ENCODE measurements at places on chromosomes 13 and 19.

- DNase-seq = no peak
Observed at GRCh38 chr13:34700155-34700554, 241.9 kb upstream of the NBEA start.

- DNase-seq = no peak
Observed at GRCh38 chr19:42114412-42114811, 17.8 kb downstream of the POU2F2 start.

DNA sequence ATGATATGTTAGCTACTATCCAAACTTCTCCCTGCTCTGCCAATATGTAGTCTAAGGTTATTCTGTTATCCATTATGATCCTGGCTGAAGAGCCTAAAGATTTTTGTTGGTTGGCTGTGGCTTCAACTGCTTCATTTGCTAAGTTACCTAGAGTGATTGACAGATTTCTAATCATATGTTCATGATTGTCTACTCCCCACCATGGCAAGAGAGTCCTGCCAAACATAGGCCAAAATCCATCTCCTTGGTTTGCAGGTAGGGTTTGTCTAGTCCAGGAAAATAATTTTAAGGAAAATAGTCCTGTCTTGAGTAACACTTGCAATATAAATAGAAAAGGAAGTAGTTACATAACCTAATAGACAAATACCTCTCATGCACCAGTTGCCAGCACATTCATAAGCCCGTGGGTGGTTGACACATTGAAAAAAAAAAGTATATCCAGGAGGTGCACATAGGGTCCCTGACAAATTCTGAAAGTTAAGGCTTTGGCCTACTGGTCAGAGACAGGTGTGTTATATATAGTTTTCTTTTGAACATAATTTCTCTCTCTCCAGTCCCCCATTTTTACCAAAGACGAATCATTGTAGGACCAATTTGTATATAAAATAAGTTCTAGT, 5.4 kb upstream of the CBY2 start:
- DNase-seq = no peak

GRCh38 chr13:36530050-36530789, 97.9 kb downstream of the CCNA1 start:
- DNase-seq = no peak

- DNase-seq = no peak
Observed at GRCh38 chr13:97004886-97005285, 10.6 kb upstream of the OXGR1 start.

DNA sequence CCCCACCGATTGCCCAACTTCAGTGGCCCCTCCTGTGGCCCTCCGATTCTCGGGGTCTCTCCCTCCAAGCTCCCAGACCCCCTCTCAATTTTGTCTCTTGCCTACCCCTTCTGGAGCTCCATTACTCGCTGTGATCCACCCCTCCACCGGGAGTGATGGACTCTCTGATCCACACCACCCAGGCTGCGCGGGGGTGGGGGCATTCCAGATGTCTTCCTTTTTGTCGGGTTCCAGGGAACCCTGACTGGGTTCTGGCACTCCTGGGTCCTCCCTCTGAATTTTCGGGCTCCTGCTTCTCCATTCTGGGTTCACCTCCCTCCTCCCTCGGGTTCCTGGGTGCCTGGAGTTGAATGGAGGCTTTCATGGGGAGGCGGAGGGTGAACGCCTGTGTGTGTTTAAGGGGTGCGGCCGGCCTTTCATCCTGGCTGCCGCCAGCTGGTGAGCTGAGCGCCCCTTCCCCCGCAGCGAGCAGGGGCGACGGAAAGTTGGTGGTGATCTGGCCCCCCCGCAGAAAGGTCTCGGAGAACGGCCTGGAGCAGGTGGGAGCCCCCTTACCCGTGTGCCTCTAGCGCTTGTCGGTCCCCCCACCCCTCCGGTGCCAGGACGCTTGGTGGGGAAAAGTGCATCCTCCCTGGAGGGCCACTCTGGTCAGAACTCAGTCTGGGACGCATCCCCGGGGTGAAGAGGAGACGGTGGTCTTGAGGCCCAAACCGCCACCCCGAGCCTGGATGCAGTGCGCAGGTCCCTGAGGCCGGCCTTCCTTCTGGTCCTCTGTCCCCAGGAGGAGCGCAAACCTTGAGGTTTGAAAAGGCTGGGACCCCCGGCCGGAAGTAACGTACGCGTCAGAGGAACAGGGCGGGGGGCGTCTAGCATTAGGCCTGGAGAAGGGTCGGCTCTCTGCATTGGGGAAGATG, 1.6 kb downstream of the MISP3 start:
- DNase-seq = peak; percentile 33

DNA sequence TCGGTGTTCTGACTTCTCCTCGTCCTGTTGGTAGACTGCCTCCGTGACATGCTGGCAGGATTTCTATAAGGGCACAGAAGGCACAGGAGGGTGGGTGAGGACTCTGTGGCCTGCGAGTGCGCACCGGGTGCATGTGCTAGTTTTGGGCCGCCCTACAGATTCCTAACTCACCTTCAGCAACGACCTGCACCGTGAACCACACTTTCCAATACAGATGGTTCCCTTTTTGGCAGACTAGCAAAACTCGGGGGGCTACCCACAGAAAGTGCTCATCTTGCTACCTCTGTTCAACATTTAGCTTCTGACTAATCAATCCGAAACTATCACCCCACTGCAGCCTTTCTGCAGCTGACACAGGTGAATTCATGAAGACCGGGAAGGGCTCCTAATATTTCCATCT, 14.1 kb upstream of the AMER2 start:
- no peak for DNase-seq

- DNase-seq = no peak
Observed at GRCh38 chr13:41905600-41906254, 55.2 kb downstream of the VWA8 start.

DNA sequence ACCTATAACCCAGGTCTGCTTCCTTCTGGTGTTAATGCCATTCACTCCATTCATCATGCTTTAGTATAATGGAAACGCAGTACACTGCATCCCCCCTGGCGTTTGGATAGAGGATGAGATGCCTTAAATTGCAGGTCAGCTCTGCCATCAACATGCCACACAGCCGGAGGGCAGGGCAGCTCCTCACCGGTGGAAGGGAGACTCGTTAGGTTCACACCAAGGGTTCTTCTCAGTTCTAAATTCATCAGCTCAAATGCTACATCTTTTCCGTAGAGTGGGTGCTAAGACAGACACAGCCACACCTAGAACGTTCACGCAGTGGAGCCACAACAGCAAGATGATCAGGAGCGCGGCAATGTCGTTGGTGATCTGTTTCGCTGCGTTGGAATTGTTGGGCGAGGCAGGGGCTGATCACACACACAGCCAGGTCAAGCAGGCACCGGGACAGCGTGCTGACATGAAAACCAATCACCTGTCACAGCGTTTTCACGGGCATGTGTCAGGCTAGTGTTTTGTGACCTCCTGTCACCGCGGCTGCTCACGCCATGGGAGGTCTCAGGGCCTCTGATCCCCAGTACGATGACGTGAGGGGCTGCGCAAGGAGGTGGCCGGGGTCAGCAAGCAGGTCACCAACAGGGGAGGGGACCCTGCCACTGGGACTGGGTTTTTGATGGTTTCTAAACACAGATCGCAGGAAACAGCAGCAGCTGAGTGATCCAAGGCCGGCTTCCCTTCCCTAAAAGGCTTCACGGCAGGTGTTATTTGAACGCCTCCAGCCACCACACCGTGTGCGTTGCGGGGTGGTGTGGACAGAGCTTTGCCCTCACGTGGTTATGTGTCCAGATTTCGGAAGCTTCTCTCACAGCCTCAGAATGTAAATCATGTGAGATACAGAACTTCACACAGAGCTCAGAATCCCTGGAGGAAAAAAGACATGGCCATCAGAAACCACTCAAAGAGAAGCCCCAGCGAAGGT, 94.3 kb upstream of the IRS2 start:
- no peak for DNase-seq

- DNase-seq = no peak
Observed at GRCh38 chr19:6947745-6948144, 60.4 kb downstream of the ADGRE1 start.

- no peak for DNase-seq
Observed at GRCh38 chr13:23673867-23674605, 103.8 kb downstream of the TNFRSF19 start.

- DNase-seq = no peak
Observed at GRCh38 chr13:51249770-51250741, 27.9 kb downstream of the FAM124A start.

GRCh38 chr19:34096020-34096915, 76.0 kb upstream of the LSM14A start:
- peak; percentile 53 for DNase-seq

DNA sequence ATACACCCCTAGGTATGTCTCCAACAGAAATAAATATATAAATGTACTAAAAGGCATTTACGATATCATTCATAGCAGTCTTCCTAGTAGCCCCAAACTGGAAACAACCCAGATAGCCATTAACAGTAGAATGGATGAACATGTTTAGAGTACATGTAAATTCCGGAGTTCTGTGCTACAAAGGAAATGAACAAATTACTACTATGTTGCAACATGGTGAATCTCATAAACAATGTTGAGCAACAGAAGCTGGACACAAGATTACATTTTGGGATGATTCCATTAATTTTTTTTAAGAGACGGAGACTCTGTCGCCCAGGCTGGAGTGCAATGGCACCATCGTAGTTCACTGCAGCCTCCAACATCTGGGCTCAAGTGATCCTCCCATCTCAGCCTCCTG, 5.9 kb upstream of the SLC7A10 start:
- DNase-seq = no peak

GRCh38 chr19:15112385-15112784, 5.2 kb downstream of the SYDE1 start:
- DNase-seq = no peak

GRCh38 chr19:34241513-34242337, 12.6 kb upstream of the GARRE1 start:
- DNase-seq = no peak

GRCh38 chr13:28325022-28325421, 169.9 kb downstream of the FLT1 start:
- no peak for DNase-seq

- DNase-seq = no peak
Observed at GRCh38 chr13:39963612-39964011, 308.1 kb downstream of the COG6 start.

DNA sequence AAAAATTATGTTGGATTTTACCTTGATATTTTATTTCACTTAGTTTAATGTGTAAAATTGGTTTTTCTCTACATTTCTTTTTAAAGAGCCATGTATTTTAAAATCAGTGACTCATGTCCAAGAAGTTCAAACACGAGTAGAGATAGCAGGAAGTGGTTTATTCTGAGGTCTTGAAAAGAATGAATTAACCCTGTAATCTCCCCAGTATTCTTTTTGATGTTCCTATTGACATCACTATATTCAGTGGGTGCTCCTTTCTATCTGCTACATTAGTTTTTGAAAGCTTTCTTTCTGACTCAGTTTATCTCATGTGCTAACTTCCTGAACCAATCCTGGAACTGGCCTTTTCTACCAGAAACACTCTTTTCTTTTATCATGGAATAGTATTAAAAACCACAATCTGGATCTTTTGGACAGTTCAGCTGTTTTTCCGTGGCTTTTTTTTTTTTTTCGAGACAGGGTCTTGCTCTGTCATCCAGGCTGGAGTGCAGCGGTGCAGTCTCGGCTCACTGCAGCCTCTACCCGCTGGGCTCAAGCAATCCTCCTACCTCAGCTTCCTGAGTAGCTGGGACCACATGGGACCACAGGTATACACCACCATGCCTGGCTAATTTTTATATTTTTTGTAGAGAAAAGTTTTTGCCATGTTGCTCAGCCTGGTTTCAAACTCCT, 114.9 kb downstream of the PCCA start:
- no peak for DNase-seq

GRCh38 chr19:3606174-3606689, 443 bp downstream of the TBXA2R start:
- no peak for DNase-seq

GRCh38 chr19:46602392-46603194, 1.5 kb downstream of the CALM3 start:
- no peak for DNase-seq

- no peak for DNase-seq
Observed at GRCh38 chr13:99027260-99027659, 49.4 kb upstream of the DOCK9 start.

DNA sequence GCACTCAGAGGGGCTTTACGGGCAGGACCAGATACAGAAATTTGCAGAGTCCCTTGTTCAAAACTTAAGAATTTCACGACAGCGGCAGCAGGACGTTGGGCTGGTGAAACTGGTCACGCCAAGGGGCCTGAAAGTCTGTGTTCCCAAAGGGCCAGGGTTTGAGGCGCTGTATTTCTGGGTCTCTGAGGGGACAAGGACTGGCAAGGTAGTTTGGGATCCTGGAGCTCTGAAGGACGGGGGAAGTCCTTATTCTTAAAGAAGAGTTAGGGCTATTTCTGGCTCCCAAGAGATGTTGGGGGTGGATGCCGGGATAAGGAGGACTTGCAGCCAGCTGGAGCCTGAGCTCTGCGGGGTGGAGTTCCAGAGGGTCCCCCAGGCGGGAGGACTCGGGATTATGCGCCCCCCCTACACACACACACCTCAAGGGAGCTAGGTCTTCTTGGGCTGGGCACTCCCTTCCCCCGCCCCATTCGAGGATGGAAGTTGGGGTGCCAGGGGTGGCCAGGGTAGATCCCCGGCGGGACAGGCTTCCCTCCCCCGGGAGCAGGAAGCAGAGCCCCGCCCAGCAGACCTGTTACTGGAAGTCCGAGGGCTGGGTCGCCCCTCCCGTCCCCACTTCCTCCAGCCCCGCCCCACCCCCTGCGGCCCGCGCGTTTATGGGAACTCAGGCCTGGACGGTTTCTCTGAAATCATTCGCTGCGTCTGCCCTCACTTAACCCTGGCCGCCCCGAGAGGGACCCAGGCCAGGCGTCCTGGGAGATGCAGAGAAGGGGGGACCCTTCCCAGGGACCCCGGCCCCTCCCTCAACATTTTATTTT, 5.6 kb downstream of the BCL3 start:
- DNase-seq = no peak

GRCh38 chr13:83470133-83470797, 412.0 kb downstream of the SLITRK1 start:
- DNase-seq = no peak

GRCh38 chr19:38149661-38150061, 74.4 kb downstream of the DPF1 start:
- no peak for DNase-seq

DNA sequence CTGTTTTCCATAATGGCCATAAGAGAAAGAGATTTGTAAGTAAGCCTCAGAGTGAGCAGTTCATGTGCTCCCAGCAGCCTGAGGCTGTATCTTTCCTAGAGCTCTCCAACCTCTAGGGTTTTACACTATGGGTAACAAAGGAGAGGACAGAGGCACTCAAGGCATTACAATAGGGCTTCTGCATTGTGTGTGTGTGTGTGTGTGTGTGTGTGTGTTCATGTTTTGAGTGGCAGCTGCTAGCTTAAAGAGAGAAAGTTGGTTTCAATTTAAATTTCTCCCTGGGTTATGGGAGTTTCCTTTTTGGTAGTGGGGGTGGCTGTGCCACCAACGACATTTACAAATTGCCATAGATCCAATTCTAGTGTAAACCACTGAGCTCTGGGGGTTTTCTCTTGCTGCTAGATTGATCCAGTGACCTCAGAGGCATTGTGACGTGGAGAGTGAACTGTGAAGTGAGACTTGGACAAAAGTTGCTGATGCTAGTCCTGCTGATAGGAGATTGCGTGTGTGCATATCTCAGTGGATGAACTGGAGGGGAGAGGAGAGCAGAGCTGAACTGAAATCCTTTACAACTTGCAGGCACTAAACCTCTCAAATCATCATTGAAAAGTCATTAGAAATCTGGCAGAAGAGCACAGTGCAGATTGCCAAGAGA, 67.2 kb upstream of the OLFM4 start:
- DNase-seq = peak; percentile 32

- DNase-seq = no peak
Observed at GRCh38 chr13:41610404-41610803, 153.1 kb downstream of the RGCC start.

Measured in neuronal stem cell (in vitro differentiated cells).